ENCODE measurements at places on chromosomes 2 and 18. TPM values are rescaled to one million over a fixed set of nuclear protein-coding genes. Genes with fewer than 3 reads are reported as not detected.

GRCh38 chr2:48854681-48855080, 99.2 kb upstream of the LHCGR start:
- no peak for DNase-seq

GRCh38 chr2:30738141-30738911, 68.9 kb downstream of the CAPN13 start:
- DNase-seq = no peak

DNA sequence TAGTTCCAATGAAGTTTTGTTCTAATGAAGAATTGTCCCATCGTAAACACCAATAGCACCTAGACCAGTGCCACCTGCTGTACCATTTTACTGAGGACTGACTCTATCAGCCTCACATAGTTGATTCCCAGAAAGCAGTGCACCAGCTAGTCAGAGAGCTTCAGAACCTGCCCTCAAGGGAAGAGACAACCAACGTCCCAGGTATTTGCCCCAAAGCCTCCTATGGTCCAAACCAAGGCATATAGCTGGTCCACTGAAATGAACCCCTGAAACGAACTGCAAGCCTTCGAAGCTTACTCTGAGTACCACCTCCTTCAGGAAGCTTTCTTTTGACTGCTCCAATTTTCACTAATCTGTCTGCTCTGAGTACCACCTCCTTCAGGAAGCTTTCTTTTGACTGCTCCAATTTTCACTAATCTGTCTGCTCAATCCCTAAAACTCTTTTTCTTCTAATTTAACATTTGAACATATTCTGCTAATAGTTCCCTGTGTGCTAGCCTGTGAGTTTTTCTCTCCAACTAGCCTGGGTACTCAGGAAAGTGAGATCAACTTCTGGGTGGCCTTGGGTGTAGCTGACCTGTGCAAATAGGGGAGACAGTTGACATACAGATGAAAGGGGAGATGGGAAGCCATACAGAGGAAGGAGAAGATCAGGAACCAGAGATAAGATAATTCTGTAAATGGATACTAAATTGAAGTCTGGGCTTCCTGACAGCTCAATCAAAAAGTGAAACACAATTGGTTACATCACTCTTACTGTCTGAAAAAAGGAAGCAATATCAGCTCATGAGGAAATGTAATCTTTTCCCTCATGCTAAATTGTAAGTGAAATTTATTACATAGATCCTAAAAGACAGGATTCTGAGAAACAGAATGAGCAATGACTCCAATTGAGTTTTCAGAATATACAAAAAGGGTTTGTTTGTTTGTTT, 33.5 kb upstream of the EML4 start:
- no peak for DNase-seq

DNA sequence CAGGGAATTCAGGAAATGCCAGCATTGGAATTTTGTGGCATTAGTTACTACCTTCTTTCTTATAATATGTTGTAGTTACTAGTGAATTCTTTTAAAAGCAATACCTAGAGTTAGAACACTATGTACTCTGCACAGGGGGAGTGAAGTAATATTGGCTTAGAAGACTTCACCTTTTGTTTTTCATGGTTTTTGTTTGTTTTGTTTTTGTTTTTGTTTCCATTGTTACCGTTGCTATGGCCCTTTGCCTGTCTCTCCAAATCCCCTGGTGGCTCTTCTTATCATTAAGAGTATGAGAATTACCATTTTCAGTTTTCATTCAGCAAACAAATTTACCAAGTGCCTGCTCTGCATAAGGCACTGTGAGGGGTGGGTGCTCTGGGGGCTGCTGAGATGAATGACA, 160.1 kb downstream of the HAUS1 start:
- DNase-seq = no peak

GRCh38 chr18:58109256-58109655, 65.2 kb downstream of the NEDD4L start:
- DNase-seq = no peak

DNA sequence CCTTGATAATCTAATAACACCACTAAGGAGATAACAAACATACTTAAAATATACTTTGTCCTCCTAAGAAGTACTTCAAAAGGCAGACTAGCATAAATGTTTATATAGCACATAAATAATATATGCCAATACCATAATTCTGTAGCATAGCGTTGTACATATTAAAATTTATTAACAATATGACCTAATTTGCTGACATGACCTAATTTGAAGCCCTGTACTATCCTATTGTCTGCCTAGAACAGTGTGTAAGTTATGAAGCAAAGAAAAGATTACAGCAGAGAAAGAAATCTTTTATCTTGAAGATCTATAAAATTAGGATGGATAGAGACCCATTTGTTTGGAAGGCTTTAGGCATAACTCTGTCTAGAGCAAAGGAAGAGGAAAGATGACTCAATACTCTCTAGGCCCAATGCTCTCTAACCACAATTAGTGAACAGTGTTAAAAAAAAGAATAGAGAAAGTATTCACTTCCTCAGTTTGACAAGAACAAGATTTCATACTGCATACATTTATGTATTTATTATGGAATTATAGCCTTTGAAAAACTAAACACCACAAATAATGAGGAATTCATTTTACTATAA, 231.3 kb downstream of the ZRANB3 start:
- no peak for DNase-seq

- peak; percentile 37 for DNase-seq
These were observed 187.6 kb downstream of the PTPRM start for GRCh38 chr18:7754725-7755181.

GRCh38 chr18:11654736-11655605, 34.1 kb upstream of the GNAL start:
- DNase-seq = peak; percentile 66

DNA sequence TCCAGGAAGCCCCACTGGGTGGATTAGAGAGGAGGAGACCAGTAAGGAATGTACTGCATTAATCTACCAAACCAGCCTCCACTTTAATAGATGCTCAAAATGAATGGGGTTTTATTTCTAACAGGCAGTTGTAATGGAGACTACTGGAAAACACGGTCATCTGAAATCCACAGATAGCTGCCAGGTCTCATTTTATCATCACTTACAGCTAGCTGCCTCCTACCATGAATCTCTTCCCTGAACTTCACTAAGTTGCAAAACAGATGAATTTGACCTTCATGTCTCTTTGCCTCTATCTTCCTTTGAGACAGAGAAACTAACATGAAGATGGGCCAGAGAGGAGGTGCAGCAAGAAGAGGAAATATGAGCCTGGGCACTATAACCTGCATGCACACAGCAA, 21.9 kb downstream of the ZBTB7C start:
- no peak for DNase-seq

DNA sequence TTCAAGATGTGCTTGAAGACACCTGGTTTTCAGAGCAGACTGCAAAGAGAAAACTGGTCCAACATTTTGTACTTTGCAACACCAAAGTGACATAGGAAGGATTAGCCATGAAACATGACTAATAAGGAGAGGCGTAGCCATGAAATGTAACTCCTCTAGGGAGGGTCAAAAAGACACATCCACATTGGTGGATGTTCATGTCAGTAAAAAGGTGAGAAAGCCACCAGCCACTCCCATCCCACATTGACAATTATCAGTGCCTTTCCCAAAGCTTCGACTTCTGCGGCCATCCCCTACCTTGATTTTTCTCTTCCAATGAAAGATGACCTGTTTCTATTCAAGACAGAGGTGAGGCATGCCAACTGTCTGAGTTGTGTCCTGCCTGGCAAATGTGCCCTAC, 223.2 kb downstream of the ALK start:
- no peak for DNase-seq

- DNase-seq = no peak
These were observed 4.6 kb downstream of the CHRNG start for GRCh38 chr2:232543928-232544631.

GRCh38 chr18:12376034-12376753, 833 bp downstream of the AFG3L2 start:
- DNase-seq = no peak

DNA sequence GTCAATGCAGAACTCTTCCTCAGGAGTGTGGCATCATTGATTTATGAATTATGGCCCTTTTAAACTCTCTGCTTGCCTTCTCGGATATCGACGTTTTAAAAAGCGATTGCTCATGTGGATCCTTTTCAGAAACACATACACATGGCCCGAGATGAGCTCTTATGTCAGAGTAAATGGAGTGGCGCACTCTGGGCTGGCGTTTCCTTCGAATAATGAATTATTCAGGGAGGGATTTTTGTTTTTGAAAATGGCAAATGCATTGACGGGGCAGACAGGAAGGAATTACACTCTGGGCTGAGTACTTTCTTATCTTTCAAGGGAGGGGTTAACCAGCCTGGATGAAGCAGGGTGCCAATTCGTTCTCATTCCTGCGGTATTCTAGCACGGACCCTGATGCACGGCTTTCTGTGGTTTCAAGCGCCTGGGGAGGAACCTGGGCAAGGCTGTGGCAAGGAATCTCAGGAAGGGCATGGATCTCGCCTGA, 142.7 kb downstream of the PRKCE start:
- DNase-seq = no peak

DNA sequence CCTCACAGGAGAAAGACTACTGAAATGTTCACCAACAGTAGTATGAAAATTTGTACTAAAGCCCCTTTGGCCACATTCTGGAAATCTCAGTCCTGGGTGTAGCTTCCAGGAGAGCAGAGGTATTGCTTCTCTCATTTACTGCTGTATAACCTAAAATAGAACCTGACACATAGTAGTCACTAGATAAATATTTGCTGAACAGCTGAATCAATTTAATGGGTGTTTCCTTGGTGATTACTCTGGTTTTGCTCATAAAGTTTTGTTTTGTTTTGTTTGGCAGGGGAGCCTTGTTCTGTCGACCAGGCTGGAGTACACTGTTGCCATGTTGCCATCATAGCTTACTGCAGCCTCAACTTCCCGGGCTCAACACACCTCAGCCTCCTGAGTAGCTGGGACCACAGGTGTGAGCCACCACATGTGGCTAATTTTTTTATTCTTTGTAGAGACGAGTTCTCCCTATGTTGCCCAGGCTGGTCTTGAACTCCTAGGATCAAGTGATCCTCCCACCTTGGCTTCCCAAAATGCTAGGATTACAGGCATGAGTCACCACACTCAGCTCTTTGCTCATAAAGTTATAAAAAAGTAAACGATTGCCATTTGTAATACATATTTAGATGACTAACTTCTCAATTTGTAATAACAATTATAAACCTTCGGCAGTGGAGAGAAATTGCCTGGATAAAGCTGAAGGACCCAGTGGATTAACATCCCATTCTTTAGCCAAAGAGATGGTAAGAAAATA, 11.5 kb upstream of the PARD3B start:
- DNase-seq = no peak

DNA sequence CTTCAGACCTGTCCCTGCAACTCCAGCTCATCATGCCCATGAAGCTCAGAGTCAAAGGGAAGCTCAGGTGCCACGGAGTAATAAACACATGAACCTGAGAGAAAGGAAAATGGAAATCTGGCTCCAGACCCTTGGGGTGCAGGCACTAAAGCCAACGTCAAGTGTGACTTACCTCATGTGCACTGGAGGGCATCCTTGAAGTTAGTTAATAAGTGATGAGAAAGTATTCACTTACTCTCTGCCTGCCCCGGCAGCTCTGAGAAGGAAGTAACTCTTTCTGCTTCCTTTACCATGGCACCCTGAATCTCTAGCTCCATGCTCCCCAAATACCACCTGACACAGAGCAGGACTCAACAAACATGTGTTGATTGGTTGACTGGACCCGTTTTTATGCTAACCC, 21.4 kb upstream of the AGAP1 start:
- no peak for DNase-seq

GRCh38 chr2:100748673-100749072, 71.3 kb upstream of the NPAS2 start:
- DNase-seq = no peak

- no peak for DNase-seq
These were observed 243.2 kb downstream of the MYO3B start for GRCh38 chr2:170420961-170421687.

DNA sequence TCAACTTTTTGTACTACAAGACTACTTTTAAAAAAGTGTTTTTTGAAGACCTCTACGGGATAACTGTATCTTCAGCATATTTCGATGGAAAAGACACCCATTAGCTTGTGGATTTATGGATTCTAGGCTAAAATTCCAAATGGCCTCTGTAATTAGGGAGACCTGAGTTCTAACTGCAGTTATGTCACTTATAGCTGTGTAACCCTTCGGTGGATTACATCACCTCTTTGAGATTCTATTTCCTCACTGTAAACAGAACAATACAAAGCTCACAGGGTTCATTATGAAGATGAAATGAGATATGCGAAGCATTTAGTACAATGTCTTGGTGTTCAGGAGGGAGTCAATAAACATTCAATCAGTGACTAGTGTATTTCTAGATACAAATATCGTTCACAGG, 24.2 kb downstream of the LMAN2L start:
- DNase-seq = no peak

GRCh38 chr2:18950361-18950851, 361.0 kb upstream of the NT5C1B start:
- DNase-seq = no peak

GRCh38 chr2:23453836-23454460, 69.0 kb downstream of the KLHL29 start:
- DNase-seq = no peak

DNA sequence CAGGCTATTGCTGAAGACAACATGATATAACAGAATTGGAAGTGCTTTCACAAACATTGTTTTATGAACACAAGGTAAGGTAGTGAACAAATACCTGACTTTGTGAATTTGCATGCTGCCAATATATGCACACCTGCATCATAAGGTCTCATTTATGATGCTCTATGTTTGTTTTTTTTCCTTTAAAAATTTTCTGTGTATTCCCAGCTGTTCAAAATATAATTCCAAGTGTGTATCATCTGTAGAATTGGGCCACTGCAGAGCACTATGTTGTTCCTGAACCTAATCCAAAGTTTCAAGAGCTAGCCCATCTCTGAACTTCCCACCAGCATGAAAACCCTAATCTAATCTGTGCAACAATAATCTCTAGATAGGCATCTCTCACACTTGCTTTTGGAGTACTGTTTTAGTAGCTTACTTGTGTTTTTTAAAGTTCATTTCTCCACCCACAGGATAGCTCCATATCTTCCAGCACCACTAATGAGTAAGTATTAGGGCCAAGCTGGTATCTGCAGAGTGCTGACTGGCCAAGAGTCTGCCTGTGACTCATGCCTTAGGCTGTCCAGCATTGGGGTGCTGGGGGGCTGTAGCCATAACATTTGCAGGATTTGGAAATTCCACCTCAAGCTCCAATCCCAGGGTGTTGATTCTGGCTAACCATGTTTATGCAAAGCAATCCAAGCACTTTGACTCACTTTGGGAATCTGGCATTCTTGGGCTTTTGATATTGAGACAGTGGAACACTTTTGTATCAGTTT, 208.2 kb upstream of the REV1 start:
- no peak for DNase-seq

DNA sequence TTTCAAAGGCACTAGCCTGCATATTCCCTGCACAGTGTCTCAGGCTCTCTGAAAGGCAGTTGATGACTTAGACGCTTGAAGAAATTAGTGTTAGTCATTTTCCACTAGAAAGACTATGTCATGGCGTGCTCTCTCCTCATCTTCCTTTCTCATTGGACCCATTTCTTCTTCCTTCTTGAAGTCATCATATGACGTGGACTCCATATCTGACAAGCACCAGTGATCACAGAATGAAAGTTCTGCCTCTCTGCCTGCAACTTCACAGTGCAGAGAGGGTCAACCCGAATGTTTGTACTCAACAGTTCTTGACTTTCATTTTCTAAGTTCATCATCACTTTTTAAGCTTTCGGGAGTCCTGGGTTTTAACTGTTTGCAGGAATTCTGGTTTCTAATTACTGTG, 63.7 kb upstream of the CYRIA start:
- DNase-seq = no peak

Gene FEZ2
- total RNA-seq = 14.5 TPM

Gene ASXL2
- total RNA-seq = 6.0 TPM

Gene TLX2
- total RNA-seq = not detected

Gene IL1R2
- total RNA-seq = 28.2 TPM

Gene KCNJ3
- 1.3 TPM for total RNA-seq

Gene CDCA7
- total RNA-seq = 7.9 TPM

Gene LYPD1
- total RNA-seq = 0.47 TPM

Gene EVX2
- total RNA-seq = not detected

Data from liver (tissue), 10 donors.